ENCODE measurements at places on chromosomes 2 and 18.

DNA sequence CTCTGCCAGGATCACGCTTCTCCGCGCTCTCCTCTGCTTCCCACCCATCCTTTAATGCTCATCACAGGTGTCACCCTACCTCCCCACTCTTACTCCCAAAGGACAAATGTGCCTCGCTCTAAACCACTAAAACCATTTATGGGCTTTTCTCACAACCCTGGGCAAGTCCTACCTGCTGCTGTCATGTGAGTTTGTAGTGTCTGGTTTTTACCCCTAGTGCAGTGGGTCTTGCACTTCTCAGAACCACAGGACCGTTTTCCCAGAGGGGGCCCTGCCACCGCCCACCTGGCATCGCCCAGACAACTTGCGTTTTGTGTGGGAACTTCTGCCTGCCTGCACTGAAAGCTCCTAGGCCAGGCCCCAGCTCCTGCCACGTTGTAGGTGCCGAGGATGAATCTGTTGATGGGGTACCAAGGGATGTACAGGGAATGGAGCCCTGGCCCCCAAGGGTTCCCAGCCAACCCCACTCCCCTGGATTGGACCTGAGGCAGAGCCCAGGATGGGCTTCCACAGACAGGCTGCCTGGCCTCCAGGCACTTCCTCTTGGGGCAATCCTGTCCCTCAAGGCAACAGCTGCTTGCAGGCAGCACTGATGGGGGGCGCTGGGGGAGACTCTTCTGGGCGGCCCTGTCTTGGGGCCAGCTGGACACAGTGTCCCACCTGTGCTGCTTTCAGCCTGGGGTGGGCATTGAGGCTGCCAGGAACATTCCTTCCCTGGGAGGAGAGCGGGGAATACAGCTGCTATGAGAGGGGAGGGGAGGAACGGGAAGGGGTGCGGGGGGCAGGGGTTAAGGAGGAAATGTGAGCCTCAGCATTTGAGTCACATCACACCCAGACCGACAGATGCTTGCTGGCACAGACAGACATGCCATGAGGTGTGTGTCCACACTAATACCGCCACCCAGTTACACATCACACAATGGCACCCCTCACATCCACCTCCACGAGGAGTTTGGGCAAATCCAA lies 176.3 kb downstream of the ZFP36L2 start:
- no peak for DNase-seq

DNA sequence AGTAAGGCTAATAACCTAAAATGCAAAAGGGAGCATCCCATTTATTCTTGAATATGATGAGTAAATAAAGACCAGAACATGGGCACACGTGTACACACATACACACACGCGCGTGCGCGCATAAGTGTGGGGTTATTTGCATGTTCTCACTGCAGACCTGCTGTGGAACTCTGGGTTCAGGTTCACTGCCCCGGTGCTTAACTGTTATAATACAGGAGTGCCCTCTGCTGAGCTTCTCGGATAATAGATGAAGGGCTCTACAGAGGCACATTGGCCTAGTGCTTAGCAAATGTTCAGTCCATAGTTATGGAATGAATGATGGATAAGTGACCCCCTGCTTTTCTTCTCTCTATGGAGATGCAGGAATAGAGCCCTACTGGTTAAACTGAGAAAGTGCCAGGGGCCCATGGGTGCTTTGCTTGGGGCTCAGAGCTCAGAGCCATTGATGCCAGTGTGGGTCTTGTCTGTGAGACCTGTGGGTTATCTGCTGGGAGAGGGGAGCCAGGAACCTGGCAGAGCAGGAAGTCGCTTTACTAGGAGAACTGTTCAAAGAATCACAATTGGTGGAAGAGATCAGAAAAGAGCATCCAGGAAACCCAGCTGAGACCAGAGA lies 3.6 kb upstream of the ARL4C start:
- DNase-seq = no peak

GRCh38 chr18:6004119-6004518 lies 108.8 kb upstream of the TMEM200C start:
- no peak for DNase-seq

DNA sequence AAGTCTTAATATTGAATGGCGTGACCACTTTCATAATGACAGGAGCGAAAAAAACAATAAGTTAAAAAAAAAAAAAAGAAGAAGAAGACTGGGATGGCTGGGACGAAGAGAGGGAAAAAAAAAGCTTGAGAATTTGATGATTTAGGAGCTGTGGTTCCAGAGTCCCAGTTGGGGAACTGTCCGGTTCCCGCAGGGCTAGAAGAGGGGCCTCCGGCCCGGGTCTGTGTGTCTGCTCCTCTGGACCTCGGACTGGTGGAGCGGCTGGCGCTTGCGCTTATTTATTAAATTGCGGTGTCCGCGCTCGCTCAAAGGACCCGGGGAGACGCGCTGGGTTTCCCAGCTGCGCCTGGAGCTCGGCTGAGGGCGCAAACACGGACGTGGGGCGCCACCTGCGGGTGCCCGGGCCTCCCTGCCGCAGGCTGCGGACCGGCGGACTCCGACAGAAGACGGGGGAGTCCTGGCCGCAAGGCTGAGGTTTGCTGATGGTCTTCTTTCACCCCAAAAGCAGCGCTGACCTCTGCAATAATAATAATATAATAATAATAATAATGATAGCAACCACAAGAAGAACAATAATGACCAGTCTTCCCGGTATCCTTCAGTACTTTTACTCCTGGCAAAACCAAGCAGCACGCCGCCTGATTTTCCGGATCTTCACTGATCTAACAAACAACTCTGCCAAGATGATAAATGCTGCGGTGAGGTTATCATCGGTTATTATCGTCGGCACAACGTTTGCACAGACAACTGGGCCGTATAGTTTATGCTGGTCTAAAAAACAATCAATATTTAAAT lies at the start of gene CBLN2:
TSS of gene CBLN2 (minus strand) at position 251 of the 795 bp plus-strand sequence. CDS start 2,182 bp downstream, outside the sequence.
- DNase-seq = no peak

DNA sequence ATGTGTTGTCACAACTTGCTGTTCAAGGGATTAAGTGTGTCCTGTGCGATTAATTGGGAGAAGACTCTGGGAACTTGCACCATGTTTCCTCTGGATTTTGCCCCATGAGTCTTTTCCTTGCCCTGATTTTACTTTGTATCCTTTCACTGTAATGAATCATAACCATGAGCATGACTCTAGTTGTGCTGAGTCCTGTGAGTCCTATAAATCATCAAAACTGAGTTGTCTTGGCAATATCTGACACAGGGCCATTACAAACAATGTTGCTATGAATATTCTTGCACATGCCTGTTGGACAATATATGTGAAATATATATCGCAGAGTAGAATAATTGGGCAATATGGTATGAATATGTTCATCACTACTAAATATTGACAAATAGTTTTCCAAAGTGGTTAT lies 56.5 kb upstream of the COL5A2 start:
- no peak for DNase-seq

DNA sequence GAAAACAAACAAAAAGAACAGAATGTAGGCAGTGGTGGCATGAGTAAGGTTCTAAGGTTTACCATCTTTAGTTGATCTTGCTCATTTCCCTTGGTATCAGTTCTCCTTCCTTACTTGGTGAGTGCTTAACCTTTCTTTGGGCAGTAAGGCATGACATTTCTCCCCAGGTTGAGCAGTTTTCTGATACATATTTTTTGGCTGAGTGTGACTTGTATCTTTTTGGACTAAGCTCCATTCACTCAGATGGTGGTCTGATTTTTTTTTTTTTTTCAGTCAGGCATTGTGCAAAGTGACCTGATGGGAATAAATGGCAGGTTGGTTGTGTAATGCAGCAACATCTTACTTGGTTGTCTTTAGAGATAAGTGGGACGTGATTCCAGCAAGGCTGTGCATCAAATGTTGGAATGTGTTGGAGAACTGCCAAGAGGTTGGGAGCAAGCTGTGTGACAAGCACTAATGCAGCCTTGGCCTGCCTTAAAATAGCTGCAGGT lies 15.1 kb downstream of the SPTBN1 start:
- no peak for DNase-seq

GRCh38 chr2:26681656-26682055 lies 10.9 kb upstream of the KCNK3 start:
- no peak for DNase-seq

DNA sequence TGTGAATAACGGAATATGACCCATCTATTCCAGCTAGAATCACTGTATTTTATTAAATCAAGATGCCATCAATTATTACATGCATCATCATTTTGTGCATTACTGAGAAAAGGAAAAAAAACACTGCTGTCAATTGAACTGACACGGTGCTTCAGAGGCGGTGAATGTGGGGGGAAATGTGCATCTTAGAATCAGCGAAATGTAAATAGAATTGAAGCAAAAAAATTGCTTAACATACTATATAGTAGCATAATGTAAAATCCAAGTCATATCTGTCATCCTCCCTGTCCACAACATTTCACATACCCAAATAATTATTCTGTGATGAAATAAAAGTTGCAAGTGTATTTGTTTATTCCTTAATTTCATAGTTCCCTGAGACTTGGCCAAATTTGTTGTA lies 84.6 kb downstream of the PRKRA start:
- no peak for DNase-seq

- no peak for DNase-seq
These were observed 154.4 kb downstream of the RAD51AP2 start for GRCh38 chr2:17363846-17364245.

- no peak for DNase-seq
These were observed 5.2 kb downstream of the TMEM198 start for GRCh38 chr2:219548990-219549389.

- no peak for DNase-seq
These were observed 8.5 kb upstream of the C2orf69 start for GRCh38 chr2:199902486-199903110.

- DNase-seq = no peak
These were observed 42.1 kb upstream of the EVA1A start for GRCh38 chr2:75602724-75603342.

DNA sequence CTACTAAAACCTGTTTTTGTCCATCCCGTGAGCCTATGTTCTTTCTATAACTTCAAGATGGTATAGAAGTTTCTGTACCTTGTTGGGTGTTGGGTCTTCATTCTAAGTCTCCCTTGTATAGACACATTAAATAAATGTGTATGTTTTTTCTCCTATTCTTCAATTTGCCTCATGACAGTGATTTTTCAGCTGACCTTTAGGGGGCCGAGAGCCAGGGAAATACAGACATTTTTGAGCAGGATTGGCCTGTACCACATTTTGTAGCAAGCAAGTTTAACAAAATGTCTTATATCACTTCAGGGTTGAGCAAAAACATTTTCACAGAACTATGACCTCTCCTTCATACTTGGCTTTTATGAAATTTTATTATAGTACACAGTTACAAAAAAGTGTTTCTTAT lies 495.4 kb upstream of the CDH7 start:
- no peak for DNase-seq

DNA sequence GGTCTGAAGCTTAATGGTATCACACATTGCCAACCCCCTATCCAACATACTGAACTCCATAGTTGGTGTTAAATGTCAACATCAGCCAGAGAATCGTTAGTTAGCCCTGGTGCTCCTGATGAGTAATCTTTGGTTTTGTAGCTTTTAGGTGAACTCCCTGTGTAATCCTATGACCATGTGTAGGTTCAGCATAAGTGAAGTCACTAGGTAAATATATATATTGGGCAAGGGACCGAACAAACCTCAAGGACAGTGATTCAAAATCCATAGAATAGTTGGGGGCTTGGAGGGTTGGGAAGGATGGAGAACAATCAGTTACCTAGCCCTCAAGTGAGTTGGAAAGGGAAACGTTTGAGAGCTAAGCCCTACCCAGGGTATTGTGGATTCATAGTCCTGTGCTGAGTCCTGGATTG lies 16.0 kb upstream of the AP1S3 start:
- DNase-seq = no peak

DNA sequence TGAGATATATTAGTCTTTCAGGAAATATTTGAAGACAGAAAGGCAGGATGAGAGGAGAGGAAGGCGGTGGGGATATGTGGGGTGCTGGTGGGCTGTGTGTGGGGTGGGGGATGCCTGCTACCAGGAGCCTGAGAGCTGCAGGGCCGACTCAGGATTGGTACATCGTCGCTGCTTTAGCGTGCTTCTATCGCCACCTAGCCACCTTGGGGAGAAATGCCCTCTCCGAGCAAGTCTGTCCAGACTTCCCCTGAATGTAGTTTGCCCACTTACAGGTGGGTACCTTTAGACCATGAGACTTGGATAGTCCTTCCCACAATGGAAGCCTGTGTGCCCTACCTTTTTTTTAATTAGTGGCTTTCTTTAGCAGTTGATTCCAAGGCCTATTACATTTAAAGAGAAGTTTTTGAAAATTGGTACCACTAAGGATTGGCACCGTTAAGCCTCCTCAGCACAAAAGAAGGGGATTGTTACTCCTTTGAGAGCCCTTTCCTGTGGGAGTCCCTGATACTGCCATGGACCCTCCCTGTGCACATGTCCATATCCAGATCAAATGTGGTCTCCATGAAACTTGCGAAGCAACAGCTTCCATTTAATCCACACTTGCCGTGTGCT lies 114.1 kb upstream of the NDUFV2 start:
- peak; percentile 17 for DNase-seq

- no peak for DNase-seq
These were observed 30.4 kb upstream of the C18orf32 start for GRCh38 chr18:49517483-49517882.

- DNase-seq = no peak
These were observed 109.8 kb downstream of the NOL10 start for GRCh38 chr2:10579876-10580514.

DNA sequence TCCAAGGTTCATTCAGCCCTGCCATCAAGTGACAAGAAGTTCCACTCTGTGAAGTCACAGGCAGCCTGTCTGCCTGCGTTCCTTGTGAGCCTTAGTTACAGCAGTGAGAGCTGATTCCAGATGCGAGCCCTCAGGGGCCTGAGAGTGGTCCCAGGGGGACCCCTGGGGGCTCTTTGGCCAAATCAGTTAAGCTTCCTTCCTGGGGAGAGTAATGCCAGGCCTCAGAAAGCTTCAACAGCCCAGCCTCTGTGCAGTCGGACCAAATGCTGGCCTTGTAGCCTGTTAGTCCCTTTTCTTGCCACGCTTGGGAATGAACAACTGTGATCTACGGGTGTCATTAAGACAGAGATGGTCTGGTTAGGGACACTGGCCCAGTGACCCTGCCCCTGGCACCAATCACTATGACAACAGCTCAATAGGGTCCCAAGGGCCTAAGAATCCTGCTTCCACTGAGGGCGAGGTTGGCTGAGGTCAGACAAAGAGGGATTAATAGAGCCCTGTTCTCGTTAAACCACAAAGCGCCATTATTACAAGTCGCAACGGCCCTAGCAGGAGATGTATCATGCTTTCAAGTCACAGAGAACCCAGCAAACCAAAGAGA lies 50.9 kb downstream of the HS1BP3 start:
- DNase-seq = no peak

DNA sequence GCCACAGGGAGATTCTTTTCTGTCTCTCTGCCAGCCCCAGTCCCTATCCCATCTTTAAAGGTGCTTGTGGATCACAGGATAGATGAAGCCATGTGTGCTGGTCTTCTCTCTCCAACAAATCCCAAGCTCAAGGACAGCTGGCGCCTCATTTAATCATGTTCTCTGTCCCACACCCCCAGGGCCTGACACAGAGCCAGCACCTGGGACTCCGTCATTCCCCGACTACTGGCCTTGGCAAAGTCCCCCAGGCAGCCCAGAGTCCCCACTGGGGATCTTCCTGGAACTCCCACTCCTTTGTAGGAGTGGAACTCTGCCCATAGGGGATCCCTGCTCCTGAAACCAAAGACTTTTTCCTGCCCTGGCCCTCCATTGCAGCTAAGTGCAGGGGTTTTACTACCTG lies 60.8 kb downstream of the MTHFD2 start:
- DNase-seq = no peak

- no peak for DNase-seq
These were observed 7.4 kb downstream of the CYRIA start for GRCh38 chr2:16658076-16658739.
